Right forelimb (tissue), 1 donor: ENCODE measurements at places on chromosomes 12 and 14.
A peak's percentile ranks its signal among the peaks of the same experiment; 100 is the strongest.

DNA sequence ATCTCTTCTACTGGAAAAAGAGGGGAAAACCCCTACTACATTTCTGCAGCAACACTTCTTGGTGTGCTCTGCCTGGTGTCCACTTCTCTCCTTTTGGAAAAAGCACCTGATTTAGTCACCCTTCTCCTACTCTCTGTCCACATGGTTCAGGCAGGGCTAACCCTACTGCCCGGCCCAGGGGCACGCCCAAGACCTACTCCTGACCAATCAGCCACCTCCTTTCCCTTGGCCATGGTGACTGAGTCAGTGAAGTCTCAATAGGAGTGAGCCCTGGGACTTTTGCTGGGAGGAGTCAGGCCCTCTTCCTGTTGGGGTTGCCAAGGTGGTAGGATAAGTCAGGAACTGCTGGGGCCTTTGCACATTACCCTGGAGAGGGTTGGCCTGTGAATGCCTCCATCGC lies 52.5 kb upstream of the MYL2 start:
- DNase-seq = no peak

DNA sequence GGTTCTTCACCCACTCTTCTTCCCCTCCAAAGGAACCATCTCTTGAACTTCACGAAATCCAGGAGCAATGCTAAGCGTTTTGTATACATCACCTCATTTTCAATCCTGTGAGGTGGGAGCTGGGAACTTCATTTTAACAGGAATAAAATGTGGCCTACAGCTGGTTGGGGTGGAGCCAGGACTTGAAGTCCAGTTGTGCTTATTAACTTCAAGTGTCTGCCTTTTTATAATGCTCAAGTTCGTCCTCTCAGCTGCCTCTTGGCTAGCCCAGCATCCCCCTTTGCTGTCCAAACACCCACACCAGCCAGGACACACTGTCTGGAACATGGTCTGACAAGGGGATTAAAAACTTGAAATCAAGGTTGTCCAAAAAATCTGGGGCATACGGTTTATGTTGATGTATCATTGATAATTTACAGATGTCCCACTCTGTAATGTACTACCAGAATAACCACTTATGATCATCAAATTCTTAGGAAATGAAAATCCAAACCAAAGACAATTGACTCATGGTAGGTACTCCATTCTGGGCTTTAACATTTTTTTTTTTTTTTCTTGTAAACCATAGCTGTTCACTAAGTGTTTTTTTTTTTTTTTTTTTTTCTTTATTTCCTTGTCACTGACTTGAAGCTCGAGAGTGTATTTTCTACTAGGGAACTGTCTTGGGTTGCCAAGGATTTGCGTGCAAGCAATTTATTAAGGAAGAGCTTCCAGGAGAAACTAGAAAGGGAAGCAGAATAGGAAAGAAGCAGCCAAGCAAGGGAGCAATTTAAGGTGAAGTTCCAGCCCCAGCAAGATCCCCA lies 252.3 kb downstream of the EFCAB11 start:
- peak; percentile 89 for DNase-seq

DNA sequence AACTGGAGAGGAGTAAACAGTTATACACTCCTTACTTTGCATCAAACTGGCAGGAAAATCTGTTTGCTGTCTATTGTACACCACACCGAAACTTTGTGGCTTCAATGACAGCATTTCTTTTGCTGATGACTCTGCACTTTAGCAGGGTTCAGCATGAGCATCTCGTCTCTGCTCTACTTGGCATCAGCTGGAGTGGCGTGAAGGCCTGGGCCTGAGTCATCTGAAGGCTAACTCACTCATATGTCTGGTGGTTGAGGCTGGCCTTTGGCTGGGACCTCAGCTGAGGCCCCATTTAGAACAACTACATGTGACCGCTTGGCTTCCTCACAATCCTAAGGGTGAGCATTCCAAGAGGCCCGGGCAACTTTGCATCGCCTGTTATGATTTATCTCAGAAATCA lies 28.7 kb upstream of the REP15 start:
- no peak for DNase-seq

GRCh38 chr14:76267322-76268046 lies 108.5 kb upstream of the ESRRB start:
- DNase-seq = peak; percentile 76

- no peak for DNase-seq
Measured at GRCh38 chr12:38713294-38713693, 192.1 kb downstream of the CPNE8 start.

GRCh38 chr12:117875744-117876435 lies 92.9 kb downstream of the KSR2 start:
- DNase-seq = no peak

- DNase-seq = no peak
Measured at GRCh38 chr14:102838501-102838900, 61.3 kb downstream of the TRAF3 start.

DNA sequence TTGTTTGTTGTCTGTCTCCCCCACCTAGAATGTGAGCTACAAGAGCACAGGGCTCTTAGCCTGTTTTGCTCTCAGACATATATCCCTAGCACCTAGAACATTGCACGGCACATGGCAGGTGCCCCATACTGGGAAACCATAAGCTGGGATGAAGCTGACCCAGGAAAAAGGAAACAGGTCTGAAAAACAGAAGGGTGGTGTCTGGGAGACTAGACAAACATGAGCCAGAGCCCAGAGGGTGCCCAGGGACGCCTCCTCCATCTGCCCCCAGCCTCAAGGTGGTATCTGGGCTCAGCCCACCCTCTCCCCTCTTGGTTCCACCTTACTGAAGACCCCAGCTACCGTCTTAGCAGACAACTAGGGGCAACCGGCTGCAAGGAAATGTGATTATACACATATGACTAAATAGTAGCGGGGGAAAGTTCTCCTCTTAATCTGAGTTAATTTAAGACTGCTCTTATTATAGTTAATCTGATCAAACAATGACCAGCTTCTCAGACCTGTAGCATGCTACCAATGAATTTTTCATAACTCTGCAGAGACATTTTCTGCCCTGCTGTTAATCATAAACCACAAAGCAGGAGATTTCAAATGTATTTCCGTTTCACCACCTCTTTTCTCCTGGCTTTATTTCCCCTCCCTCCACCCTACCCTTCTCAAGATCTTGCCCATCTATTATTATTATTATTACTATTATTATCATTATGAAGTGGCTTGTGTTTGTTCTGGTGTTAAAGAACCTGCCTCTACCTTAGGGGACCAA lies 31.9 kb downstream of the KSR2 start:
- DNase-seq = no peak

- DNase-seq = no peak
Measured at GRCh38 chr12:29255042-29255441, 106.0 kb downstream of the FAR2 start.

DNA sequence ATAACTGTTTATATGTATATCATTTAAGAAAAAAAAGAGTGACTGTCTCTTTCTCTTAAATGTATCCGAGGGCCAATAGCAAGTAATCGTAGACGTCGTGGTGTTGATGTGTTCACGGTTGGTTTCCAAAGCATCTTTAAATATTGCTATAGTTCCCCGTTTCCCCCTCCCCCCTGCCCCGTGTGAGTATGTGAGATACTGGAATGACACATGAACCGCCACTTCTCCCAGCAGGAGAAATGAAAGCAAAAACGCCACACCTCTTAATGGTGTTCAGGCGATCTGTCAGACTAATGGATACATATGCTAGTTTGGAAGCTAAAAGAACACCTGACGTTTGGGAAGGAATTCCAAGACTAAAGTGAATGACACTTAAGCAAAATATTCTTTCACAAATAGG lies 258.3 kb downstream of the FOXN3 start:
- DNase-seq = no peak

DNA sequence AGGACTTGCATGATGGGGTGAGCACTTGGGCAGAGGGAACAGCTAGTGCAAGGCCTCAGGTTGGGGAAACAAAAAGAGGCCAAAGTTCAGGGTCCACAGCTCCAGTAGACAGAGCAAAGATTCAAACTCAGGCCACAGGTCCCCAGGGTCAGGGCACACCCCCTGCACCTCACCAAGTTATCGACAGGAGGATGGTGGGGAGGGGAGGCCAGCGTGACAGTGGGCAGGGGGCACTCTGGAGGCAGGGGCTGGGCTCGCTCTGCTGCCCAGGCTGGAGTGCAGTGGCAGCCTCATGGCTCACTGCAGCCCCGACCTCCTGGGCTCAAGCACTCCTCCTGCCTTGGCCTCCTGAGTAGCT lies 32.4 kb upstream of the ULK1 start:
- no peak for DNase-seq

DNA sequence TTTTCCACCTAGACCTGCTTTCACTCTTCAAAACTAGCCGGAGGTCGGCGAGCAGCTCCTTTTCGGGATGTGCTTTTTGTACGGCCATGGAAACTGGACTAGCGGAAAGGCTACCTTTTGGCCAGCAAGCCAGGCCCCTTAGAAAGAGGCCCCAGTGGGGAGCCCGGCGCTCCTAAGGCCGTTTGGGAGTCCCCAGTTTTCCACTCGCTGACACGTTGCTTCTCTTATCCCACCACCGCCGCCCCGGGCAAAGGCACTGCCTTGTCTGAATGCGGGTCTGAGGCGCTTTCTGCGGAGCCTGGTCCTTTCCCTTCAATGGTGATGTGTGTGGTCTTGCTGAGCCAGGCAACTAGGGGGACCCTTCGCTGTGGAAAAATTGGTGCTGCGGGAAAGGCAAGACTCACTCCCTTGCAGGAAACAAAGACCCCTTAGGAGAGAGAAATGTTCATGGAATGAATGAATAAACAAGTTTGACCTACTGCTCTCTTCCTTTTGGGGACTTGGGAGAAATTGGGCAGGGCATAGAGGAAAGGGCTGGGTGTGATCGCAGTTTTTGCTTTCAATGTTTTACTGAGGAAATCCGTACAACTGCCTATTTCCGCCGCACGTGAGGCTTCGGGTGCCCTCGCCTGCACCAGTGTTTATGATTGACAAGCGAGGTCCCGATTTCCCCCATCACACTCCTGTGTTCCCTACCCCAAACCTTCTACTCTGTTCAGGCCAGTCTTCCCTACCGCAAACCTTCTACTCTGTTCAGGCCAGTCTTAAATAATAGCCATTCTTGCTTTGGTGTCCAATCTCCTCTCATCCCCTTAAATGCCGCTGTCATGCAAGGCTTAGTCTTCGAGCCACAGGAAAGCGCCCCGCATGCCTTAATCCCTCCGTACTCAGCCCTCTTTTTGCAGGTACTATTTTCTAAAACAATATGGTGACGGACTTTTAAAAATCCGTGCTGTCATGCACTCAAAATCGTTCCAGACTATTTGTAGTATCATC lies 1.0 kb upstream of the SLC38A2 start:
- DNase-seq = peak; percentile 72

DNA sequence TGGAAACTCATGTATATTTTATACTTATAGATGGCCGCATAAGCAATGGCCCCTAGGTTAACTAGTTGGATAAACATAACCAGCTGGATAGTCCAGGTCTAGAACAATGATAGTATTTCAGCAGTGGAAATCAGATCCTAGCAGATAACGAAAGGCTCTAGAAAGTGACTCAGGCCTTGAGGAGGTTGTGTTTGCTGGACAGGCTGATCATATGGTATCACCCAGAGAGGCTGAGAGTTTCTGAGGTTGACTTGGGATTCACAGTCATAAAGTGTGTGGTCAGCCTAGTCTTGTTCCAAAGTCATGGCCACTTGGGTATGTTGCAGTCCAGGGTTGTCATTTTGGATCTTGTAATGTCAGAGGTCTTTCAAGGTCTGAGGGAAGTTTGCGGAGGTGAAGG lies 16.8 kb downstream of the FLVCR2 start:
- DNase-seq = no peak

DNA sequence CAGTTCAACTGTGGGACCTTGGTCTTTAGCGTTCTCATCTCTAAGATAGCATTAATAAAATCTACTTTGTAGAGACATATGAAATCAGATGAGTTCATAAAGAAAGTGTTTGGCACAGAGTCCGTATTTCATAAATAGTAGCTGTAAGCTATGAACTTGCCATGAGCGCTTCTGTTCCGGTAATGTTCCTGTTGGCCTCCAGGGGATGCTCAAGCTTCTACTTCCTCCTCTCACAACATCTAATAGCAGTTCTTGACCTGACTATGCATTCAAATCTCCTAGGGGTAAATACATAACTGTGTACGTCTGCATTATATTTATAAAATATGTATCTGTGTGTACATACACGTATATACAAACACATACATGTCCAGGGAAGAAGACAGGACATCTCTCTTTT lies 288.2 kb upstream of the TMPO start:
- DNase-seq = no peak

- peak; percentile 48 for DNase-seq
Measured at GRCh38 chr14:92704036-92704804, 44.2 kb downstream of the LGMN start.
